ENCODE measurements at places on chromosomes 2 and 18.

GRCh38 chr2:210617732-210618330 is 61.4 kb downstream of the CPS1 start:
- DNase-seq, result no peak

- no peak for DNase-seq
These were observed 467.7 kb upstream of the ID2 start for GRCh38 chr2:8214036-8214615.

DNA sequence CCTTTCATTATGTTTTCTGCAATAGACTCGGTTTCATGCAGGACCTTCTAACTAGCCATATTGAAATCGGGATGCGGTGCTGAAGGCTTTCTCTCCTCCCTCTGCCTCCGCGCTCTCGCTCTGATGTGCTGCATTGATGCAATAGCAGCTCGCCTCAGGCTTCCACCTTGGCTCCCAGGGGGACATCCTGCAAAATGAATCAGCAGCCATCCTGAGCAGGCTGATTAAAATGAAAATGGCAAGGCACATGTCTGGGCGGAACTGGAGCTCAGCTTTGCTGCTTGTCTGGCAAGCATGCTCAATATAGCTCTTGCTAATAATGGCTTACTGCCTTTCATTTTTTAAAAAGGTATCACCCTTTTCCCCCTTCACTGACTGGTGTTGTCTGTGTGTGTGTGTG is 806 bp upstream of the MYT1L start:
- DNase-seq, result no peak

- DNase-seq, result no peak
These were observed 113.6 kb upstream of the STK17B start for GRCh38 chr2:196284866-196285557.

GRCh38 chr2:174693344-174693743 is 70.9 kb downstream of the CHRNA1 start:
- no peak for DNase-seq

DNA sequence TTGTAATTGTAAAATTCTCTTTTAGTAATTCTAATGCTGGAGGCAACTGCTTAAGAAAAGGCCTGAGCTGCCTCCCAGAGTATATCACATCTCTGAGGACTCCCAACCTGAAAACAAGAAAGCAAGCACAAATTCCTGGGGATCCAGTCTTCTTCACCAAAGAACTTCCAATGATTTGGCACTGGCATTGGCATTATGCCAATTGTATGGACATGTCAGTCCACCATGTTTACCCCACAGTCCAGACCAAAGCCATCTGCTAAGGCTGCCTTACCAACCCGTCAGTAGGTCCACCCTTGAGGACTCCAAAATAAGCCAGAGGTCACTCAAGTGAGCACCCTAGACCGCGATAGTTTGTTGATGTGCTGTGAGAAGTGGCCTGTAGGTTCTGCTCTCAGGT is 263.1 kb downstream of the RND3 start:
- DNase-seq, result no peak

GRCh38 chr2:10253596-10254372 is 48.9 kb upstream of the HPCAL1 start:
- DNase-seq, result no peak

DNA sequence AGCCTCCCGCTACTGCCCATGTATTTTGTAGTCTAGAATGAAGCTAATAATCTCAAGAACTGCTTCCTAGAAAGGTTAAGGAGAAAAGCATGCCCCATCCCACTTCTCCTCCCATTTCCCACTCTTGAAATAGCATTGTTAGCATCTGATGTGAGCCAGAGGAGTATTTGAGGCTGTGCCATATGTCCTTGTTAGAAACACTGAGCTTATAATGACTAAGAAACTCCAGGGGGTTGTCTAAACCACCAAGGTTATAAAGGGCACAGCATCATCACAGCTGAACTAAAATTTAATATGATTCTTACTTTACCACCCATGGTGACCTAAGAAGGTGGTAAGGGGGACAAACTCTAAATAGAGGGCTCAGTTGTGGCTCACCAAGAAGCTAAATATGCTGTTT is 16.6 kb downstream of the TSPYL6 start:
- DNase-seq, result no peak

GRCh38 chr2:170822290-170823087 is 5.8 kb downstream of the GAD1 start:
- no peak for DNase-seq

DNA sequence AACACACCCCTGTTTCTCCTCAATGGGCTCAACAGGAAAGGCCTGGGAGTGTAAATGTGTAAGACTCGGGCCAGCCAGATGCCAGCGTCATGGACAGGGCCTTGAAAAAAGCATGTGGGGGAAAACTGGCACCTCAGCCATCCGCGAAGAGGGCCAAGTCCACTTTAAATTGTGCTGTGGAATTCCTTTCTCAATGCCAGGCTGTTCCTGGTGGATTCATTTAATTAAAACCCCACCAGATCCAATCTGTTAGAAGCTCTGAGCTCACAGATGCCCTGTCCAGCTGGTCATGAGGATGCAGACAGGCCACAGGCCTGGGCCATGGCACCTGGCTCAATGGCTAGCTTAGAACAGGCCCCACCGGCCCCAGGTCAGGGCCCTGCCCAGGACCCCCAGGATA is 24.8 kb downstream of the KCNK3 start:
- no peak for DNase-seq

DNA sequence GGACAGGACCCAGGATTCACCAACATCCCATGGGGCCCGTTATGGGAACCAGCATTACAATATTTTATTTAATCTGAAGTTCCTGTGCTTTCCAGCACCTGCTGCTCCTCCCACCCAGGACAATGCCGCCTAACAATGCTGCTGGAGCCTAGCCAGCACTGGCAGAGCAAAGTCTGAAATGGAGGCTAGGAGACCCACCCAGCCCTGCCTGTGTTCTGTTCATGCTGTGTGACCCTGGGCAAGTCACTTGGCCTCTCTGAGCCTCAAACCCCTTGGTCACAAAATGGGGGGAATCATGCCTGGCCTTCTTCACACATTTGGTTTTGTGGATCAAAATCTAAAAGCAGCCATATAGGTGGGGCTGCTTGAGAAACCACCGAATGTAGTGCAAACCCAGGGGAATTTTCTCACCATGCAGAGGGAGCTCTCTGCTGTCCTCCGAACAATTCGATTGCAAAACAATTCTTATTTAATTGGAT is 38.5 kb upstream of the ODC1 start:
- no peak for DNase-seq

- DNase-seq, result no peak
These were observed 944.8 kb upstream of the CNTNAP5 start for GRCh38 chr2:123080331-123080730.

- no peak for DNase-seq
These were observed 33.1 kb downstream of the MEX3C start for GRCh38 chr18:51164342-51164741.

DNA sequence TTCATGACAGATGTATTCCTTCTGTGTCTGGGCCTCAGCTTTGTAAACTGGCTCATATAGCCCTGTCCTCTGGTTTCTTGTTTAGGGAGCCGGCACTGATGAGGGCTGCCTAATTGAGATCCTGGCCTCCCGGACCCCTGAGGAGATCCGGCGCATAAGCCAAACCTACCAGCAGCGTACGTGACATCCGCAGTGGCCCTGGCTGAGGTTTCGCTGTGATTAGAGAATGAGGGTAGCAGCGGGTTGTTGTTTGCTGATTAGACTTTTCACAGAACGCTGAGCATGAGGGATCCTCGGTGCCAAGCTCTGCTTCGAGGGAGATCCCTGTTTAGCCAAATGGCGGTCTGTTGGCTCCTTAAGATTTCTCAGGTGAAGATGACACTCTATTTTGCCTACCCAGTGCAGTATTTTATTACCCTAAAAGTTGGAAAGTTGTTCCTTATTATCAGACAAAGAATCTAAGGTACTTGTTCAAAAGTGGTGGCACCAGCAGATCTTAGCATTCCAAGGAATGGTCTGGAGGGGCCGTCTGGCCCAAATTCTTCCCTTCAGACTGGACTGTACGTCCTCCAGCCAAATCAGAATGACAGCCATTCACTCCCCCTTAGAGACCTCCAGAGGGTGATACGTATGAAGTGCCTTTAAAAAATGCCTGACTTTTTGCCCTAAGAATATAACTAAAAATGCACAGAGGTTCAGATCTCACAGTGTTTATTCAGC is 21.5 kb upstream of the GMCL1 start:
- DNase-seq, result no peak

- DNase-seq, result no peak
These were observed 28.5 kb downstream of the MBP start for GRCh38 chr18:77103991-77104531.
